ENCODE measurements at places on chromosomes 2 and 18. TPM values are rescaled to one million over a fixed set of nuclear protein-coding genes. Genes with fewer than 3 reads are reported as not detected.

Gene CD8B
- 0.62 TPM for total RNA-seq

- DNase-seq: no peak
These were observed 119.9 kb downstream of the DPP4 start for GRCh38 chr2:161954103-161954502.

DNA sequence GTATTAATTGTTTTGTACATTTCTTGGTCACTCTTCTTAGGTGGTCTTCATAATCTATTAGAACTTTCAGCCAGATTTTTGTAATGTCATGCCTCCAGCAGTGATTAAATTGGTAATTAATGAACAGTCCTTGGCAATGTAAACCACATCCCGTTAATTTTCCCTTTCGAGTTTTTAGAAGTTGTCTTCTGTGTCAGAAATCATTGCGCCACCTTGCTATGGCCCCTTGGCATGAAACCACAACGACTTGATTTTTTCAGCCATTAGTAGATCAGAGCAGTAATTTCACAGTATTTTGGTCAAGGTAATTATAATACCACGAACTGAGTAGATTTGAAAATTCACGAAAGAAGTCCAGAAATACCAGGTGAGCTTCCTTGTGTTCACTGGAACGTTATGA, 86.0 kb upstream of the OTX1 start:
- no peak for DNase-seq

- DNase-seq: no peak
These were observed 127.7 kb downstream of the MYCN start for GRCh38 chr2:16067866-16068551.

DNA sequence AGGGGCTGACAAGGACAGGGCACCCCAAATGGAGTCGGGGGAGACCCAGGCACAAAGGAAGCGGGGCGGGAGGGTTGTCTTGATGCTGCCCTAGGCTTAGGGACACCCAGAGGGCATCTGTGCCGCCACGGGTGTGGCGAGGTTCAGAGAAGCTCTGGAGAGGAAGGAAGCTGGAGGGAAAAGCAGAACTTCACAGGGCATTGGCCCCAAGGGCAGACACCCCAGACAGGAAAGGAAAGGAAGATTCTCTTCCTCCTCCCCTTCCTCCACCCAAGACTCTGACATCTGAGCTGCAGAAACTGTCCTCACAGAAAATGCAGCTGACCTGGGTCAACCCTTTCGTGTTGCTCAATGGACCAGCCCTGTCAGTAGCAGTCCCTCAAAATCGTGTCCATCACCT, 25.6 kb downstream of the DNMT3A start:
- no peak for DNase-seq

GRCh38 chr2:217465100-217465499, 537.7 kb downstream of the TNS1 start:
- DNase-seq: no peak

DNA sequence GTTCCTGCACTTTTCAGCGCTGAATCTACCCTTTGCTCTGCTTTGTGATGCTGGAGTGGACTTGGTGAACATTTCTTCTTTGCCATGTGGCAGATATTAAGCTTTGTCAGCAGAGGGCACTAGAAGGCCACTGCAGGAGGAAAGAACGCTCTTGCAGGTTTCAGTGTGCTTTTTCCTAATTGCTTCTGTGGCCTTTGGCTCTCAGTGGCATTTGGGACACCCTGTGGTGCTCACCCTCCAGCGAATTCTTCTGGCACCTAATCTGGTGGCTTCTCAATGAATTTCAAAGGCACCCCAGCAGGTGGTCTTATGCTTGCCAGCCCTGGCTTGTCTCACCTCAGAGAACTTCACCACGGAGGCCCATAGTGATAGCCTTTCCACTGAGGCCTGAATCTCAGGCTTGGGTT, 146.7 kb downstream of the MYO3B start:
- DNase-seq: no peak

Gene INPP4A
- 19.9 TPM for total RNA-seq

GRCh38 chr2:162462911-162463310, 119.0 kb downstream of the GCA start:
- no peak for DNase-seq

Gene EIF5B
- total RNA-seq: 105 TPM

Gene REG3G
- not detected for total RNA-seq

Gene TMEM247
- not detected for total RNA-seq

- no peak for DNase-seq
These were observed 576 bp downstream of the NYAP2 start for GRCh38 chr2:225400060-225400511.

- no peak for DNase-seq
These were observed 16.4 kb upstream of the MSH2 start for GRCh38 chr2:47386551-47386950.

Gene MROH2A
- not detected for total RNA-seq

DNA sequence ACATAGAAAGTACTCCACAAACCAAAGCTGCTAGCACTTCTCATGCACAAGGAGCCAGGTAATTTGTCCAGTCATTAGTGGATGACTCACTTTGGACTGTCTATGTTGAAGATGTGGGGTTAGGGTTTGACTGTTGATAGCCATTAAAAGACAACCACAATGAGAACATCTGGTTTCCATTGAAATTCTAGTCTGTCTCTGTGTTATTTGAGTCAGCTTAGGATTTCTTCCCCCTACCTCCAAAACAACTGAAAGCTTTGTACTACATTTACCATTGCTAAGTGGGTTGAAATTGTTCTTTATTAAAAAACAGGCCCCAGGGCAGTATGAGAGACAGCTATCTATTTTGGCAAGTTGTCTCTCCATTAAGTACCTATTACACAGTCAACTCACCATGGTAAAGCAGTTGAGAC, 50.2 kb upstream of the ANKRD44 start:
- DNase-seq: no peak

DNA sequence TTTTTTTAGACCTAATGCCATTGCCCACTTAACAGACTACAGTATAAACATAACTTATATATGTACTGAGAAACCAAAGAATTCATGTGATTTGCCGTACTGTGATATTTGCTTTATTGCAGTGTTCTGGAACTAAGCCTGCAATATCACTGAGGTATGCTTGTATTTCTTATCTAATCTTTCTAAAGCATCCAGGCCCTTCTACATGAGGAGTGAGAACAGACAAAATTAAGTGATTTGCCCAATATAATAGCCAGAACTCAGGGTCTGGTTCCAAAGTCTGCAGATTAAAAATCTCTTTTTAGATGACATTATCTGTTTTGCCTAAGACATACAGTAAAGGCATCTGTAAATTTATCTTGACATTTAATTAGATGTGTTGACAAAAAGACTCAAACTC, 41.9 kb downstream of the BMPR2 start:
- DNase-seq: no peak

Gene ANKRD53
- 0.38 TPM for total RNA-seq

Gene TMEM17
- total RNA-seq: 1.4 TPM

Gene SERPINB3
- not detected for total RNA-seq

DNA sequence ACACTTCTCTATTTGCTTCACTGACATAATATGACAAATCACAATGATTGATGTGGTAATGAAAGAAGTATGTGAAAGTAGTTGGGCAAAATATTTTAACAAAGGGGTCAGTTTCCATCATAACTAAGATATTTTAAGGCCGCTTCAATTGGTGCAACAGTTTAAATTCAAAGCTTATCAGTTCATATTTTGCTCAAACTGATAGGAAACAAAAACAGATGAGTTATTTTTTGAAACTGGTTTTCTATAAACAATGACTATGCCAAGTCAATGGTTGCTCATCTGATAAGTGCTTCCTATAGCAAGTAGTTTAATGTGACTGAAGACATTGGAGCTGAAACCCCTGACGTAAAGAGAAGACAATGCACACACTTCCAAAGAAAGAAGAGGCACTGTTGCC, 1290.7 kb downstream of the SUCLG1 start:
- DNase-seq: no peak

DNA sequence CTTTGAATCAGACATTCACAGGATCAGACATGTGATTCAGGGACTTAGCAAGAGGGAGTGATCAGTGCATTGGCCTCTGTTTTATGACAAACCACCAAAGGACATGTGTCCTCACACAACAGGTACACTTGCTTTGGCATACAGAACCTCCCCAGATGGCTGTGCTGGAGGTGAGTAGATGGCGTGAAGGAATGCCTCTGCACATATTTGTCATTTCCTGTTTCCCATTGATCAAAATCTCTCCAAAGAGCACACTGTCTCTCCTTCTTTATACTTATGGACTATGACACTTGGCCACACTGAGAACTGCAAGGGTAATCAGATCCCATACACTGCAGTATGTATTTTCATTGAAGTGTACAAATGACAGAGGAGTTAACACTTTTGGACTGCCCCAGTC, 927.6 kb downstream of the TSN start:
- no peak for DNase-seq

GRCh38 chr2:99771681-99772333, 282.0 kb upstream of the REV1 start:
- peak; percentile 86 for DNase-seq

GRCh38 chr2:105789745-105790460, 45.2 kb downstream of the NCK2 start:
- no peak for DNase-seq

DNA sequence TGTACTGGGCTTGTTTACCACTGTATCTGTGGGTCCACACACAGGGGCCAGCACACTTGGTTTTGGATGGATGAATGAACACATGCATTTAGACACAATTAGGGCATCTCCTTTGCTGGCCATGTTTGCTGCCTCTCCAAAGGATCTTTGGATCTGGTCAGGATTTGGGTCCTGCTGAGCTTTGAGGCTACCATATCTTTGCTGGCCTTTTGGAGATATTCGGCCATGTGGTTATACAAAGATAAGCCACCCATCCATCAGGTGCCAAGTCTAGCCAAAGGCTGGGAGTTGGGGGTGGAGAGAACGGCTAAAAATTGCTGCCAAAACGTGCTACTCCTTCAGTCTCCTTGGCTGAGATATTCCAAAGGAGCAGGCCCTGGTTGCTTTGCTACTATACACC, 18.2 kb upstream of the FZD7 start:
- no peak for DNase-seq

DNA sequence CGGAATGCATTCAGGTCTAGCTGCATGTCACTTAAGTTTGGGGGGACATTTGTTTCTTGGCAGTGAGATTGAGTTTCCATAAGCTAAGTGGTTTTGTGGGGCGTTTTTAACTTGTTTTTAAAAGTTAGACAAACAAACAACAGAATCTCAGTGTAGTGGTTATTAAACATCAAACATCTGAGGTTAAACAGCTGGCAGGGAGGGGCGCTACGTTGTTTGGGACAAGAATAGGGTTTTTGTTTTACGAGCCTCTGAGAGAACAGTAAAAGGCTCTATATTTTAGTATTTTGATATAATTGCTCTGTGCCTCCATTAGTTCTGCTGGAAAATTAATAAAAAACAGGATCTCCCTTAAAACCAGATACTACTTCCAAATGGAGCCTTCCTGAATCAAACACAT, 41.6 kb upstream of the TMEM177 start:
- no peak for DNase-seq

DNA sequence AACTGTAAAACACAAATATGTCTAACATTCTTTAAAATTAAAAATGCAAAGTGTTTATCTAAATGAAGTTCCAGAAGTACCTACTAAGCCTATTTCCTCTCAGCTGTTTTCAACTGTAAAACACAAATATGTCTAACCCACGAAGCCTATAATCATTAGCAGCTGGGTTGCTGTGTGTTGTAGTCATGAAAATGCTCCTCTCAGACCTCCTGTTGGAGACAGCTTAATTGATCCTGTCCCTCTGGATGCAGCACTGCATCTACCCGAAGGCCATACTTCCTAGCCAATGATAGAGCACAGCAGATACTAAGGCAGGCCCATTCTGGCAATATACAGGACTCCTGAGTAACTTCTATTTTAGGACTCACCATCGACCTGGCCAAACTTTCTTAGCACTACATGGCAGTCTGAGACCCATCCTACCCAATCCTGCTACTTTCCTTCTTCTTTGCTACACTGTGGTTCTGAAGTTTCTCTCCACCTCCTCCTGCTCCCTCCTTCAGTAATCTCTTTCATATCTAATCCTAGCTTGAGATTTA, 92.5 kb upstream of the RBBP8 start:
- DNase-seq: no peak

DNA sequence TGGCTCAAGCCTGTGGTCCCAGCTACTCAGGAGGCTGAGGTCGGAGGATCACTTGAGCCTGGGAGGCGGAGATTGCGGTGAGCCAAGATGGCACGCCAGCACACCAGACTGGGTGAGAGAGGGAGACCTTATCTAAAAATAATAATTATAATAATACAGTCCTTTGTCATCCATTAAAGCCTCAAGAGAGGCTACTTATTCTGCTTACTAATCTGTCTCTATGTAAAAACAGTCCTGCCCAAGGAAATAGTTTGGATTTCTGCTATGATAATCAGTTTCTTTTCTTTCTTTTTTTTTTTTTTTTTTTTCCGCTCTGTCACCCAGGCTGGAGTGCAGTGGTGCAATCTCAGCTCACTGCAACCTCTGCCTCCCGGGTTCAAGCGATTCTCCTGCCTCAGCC, 228.3 kb downstream of the C1D start:
- DNase-seq: no peak

DNA sequence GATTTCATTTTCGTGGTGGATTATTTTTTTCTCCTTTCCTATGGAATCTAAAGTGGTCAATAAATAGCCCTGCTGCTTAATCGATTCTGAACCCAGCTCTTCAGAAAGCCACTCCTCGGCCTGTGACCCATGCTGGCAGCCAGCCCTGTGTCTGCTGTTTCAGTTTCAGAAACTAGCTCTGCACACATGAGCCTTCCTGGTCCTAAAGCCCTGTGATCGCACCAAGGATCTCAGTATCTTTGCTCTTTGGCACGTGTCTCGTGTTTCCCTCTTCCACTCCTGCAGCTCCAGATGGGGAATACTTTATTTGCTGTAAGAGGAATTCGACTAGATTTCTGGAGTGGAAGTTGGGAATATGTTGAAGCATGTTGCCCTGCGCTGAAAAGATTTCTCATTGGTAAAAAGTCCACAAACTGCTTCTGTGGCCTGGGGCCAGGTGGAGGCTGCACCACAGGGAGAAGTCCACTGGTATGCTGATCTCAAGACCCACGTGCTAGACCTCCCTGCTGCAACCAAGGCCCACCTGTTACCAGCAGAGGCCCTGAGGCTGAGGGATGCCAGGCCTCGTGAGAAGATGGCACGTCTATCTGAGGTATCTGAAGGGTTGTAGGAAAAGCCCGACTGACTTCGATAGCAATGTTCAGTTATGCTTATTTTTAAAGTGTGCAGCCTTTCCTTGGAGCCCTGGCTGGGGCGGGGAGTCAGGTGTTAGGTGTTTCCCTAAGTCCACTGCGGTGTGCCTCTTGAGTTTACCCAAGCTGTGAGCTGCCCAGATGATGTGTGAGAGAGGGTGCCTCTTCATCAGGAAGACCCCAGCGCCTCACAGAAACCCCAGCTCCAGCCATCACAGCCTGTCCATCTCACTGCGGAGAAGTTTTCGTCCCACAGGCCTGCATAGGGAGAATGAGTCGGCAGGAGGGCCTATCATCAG, 33.6 kb upstream of the CELF4 start:
- DNase-seq: no peak

DNA sequence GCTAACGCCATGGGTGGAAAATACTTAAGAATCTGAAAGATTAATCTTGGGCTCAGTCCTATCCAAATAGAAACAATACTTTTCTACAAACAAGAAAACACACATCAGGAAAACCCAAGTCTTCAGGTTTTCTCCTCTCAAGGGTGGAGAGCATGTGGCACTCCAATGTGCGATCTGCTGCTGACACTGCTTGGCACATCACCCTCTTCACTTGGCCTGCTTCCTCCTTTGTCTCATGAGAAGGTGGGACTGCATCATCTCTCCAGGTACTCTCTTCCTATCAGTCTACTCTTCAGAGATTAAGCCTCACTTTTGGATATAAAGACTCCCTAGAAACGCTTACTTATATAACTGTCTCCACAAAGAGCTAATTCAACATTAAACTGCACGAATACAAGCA, 26.4 kb downstream of the HDLBP start:
- DNase-seq: no peak

GRCh38 chr2:213149294-213149875, 2.0 kb downstream of the IKZF2 start:
- DNase-seq: no peak

Data from cardiac septum (tissue), 1 donor.